GM23338 (cell line): ENCODE measurements at places on chromosomes 12 and 14. TPM values are rescaled to one million over a fixed set of nuclear protein-coding genes. Genes with fewer than 3 reads are reported as not detected.

Gene TMEM179
- total RNA-seq, result 4.8 and 5.0 TPM in 2 replicates

DNA sequence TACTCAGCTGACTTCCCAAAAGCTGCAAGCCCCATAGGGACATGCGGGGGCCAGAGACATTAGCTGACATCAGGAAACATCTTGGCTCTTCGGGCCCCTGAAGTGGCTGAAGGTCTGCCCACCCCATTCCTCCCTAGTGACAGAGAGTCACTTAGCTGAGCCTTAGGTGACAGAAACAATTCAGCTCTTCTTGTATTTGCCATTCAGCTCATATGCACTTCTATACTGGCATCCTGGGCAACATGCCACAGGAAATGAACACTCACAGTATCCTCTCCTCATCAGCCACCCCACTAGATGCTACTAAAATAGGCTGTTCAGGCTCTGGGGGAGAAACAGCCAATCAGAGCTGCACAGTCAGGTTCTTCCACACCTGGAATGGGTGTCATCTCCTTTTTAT, 3.4 kb downstream of the DCTN2 start:
- H3K4me1 ChIP-seq, result peaks cover 7% of the 10 kb centered on the region; the same call in 1 of the 2 replicates
- H3K27me3 ChIP-seq, result peaks cover 9% of the 10 kb centered on the region
- H3K4me3 ChIP-seq, result no peak overlapping the region
- peaks cover 6% of the 10 kb centered on the region; the same call in 1 of the 2 replicates for H3K36me3 ChIP-seq
- no peak overlapping the region for H3K27ac ChIP-seq

GRCh38 chr12:7019043-7019569, 830 bp upstream of the LPCAT3 start:
- 0 out of 2 replicates have a peak, but pooled peaks cover 2% of the 10 kb centered on the region for H3K36me3 ChIP-seq
- peak; percentile 23 for DNase-seq
- H3K4me1 ChIP-seq, result peaks cover 21% of the 10 kb centered on the region
- peak overlapping the region; percentile 94 for H3K4me3 ChIP-seq

DNA sequence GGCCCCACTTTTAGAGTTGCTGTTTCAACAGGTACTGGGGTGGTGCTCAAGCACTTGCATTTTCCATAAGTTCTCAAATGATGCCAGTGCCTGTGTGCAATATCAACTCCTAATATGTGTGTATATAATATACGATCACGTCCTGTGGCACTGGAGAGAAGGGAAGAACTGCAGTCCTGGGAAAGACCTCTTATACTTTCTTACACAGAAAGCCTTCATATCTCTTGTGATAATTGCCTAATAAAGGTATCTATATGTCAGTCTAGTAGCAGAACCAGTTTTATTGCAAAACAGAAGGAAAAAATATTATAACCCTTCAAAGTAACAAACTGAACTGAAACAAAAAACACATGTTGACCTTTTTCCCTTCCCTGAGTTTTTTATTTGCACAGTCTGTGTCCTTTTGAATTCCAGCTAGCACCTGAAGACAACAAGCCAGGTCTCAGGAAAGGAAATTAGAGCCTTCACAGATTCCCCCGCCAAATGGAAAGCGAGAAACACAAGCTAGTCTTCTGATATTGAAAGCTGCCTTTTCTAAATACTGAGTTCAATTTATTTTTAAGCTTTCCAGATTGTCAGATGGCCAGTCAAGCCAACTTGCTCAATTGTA, 44.4 kb downstream of the IGF1 start:
- H3K36me3 ChIP-seq, result no peaks in the 10 kb centered on the region
- DNase-seq, result no peak
- H3K4me1 ChIP-seq, result no peaks in the 10 kb centered on the region
- no peak overlapping the region for H3K4me3 ChIP-seq
- no peak overlapping the region for H3K27ac ChIP-seq
- H3K27me3 ChIP-seq, result no peaks in the 10 kb centered on the region

DNA sequence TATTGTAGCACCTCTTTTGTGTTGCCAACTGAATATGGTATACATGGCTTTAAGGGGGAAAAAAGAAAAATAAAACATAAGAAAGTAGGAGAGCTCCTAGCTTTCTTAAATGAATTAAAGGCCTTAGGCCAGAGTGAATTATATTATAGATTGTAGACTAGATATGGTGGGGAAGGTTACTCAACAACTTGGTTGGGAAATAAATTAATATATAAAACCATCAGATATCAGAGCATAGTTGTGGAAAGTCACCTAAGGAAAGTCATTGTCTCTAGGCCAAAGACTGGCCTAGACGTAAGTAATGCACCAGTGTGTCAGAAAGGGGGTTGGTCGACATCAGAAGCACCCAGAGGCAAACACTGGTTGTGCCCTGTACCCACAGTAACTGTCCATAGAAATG, 391.8 kb downstream of the RAD51B start:
- DNase-seq, result no peak
- no peaks in the 10 kb centered on the region for H3K36me3 ChIP-seq
- no peak overlapping the region for H3K27ac ChIP-seq
- H3K27me3 ChIP-seq, result no peaks in the 10 kb centered on the region
